ENCODE measurements at places on chromosomes 2 and 18.

GRCh38 chr18:31617031-31617717 lies 25.5 kb downstream of the TTR start:
- no peak for DNase-seq

DNA sequence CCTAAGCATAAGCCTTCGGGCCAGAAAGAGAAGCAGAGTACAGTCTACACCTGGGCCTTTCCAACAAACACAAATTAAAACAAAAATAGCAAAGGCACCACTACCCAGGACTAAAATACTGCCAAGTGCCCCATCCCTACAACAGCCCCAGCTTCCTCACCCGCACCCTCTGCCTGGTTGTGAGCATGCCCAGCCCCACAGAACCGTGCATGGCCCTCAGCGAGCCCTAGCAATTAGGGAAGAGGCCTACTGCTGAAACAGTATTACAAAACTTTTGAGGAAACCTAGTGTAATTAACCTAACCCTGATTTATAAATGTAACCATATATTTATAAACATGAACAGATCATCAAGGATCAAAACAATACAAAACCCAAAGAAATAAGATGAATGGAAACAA lies 44.2 kb downstream of the FARSB start:
- DNase-seq = no peak

GRCh38 chr2:141806090-141806489 lies 324.7 kb downstream of the LRP1B start:
- DNase-seq = no peak

DNA sequence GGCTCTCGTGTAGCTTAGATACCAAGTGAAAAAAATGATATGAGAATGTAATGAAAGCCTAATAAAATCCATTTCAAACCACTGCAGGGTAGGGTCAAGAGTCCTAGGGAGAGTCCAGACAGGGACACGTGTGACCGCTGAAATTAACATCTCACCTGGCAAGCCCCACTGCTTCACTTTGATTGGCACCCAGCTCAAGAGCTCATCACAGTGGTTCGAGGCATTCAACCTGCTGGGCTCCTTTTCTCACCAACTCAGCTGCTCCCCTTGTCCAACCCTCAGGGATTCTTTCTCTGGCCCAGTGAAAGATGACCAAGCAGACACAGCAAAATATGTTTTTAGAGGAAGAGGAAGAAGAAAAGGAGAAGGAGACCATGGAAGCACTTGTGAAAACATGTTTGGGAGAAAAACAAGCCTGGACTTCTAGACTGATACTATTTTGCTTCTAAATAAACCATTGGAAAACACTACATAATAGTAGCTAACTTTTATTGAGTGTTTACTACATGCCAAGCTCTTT lies 49.2 kb upstream of the CREB1 start:
- no peak for DNase-seq

GRCh38 chr2:119533560-119533959 lies 9.3 kb upstream of the SCTR start:
- DNase-seq = no peak

DNA sequence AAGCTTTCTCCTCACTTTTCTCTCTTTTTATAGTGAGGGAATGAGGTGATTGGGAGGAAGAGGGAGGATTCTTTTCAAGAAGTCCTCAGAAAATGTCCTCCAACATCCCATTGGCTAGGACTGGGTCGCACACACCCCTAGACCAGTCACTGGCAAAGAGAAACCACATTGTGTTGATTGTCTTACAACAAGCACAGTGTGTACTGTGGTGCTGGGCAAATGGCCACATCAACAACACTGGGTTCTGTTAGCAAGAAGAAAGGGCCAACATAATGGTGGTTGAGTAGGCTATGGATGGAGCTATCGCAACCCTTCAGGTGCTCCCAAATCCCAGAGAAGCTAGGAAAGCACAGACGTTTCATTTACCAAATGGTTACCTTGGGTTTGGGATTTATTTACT lies 18.7 kb upstream of the PTPN4 start:
- DNase-seq = no peak

- no peak for DNase-seq
Observed at GRCh38 chr2:200179151-200179550, 127.3 kb upstream of the SPATS2L start.

- DNase-seq = no peak
Observed at GRCh38 chr2:219416235-219416602, 2.0 kb upstream of the DES start.

- no peak for DNase-seq
Observed at GRCh38 chr2:67295851-67296250, 101.3 kb upstream of the ETAA1 start.

DNA sequence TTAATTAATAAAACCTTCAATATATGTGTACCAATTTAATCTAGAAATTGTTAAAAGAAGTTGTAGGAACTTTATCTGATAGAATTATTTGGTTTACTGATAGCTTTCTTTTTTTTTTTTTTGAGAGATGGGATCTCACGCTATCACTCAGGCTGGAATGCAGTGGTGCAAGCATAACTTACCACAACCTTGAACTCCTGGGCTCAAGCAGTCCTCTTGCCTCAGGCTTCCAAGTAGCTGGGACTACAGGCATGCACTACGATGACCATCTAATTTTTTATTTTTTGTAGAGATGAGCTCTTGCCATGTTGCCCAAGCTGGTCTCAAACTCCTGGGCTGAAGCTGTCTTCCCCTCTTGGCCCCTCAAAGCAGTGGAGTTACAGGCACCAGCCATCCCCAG lies 66.8 kb downstream of the CCDC138 start:
- no peak for DNase-seq

DNA sequence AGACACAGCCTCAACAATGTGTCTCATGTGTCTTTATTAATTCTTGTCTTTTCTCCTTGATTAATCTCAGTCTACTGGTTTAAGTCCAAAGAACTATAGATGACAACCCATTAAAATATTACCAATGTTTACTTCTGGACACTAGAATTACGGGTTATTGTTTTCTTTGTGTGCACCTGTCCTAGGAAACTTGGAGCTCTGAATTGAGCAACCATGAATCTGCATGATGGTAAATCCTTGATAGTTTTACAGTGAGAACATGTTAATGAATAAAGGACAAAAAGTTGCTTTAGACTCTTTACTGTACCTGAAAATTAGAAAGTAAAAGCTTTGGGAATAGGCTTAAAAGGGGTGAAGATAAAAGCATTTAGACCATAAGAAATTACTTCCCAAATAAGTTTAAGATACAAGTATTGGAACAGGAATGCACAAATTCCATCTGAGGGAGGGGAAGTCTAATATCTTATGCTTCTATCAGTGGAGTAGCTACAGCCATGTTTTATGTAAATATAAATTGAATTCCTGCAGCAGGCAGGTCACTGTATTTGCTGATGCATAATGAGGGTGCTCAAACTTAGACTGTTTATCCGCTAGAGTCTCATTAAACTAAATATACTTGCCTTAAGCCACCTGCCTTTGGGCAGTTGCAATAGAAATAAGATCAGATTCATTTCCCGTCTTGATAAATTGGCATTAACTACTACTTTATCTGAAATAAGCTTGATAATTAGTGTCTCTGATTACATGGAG lies 603.7 kb upstream of the GCFC2 start:
- no peak for DNase-seq

DNA sequence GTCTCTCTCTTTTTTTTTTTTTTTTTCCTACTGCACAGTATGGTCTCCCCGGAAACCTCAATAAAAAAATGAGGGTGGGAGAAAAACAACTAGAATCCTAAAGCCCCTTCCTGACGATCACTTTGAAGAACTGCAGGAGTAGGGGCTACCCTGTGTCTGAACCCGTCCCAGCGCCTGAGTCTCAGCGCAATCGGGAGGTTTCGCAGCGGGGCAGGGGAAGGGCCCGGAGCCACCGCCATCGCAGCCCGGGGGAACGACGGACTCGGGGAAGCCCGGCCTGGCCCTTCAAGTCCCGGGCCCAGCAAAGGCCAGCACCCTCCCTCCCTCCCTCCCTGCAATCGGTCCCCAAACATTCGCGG lies 411 bp downstream of the NARS1 start:
- DNase-seq = peak; percentile 10

DNA sequence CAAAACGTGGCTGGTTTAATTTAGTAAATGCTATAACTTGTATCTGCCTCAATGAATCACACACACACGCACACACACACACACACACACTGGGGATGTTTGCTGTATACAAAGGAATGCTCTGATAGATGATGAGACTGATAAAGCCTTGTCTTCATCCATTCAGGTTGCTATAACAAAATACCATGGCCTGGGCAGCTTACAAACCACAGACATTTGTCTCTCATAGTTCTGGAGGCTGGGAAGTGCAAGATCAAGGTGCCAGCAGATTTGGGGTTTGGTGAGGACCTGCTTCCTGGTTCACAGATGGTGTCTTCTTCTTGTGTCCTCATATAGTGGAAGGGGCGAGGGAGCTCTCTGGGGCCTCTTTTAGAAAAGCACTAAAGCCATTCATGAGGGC lies 149.5 kb upstream of the HDAC4 start:
- DNase-seq = no peak

- no peak for DNase-seq
Observed at GRCh38 chr2:201327678-201328077, 29.5 kb downstream of the FLACC1 start.

DNA sequence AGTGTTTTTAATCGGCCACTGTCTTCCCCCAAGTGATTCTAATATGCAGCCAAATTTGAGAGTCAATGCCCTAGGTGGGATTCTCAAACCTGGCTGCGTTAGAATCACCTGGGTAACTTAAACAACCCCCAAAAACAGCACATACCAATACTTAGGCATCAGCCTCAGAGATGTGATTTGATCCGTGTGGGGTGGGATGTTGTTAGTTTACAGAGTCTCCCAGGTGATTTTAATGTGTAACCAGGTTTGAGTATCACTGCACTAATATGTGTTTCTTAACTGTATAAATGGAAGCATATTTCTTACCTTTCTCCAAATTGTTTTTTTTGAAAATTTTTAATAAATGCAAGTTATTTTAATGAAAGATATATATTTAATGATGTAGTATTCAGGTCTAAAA lies 135.4 kb downstream of the PLCL1 start:
- DNase-seq = no peak

DNA sequence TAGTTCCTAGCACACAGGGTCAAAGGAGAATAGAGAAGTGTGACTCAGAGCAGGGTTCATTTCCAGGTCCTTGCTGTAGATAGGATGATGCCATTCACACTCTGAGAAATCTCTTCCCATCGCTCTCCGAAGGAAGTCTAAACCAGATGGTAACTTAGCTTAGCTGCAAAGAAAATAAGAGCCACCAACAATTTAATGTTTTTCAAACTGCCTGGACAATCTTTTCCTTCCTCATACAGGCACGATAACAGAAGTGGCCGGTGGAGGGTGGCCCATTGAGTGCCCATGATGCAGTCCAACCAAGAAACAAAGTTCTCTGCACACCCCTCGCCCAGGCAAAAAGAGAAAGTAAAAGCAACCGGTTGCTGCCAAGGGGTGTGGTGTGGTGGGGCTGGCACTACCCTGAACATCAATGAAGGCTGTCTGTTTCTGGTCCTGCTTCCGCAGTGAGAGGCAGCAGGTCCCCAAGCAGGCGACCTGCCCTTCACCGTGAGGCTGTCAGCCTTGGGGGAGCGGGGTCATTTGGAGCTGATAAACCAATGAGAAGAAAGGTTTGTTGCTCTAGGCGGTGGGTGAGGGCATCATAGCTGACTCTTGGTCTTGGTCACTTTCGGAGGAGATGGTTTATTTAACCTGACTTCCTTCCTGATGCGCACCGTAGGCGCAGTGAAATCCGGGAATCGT lies 105.6 kb upstream of the CD302 start:
- peak; percentile 26 for DNase-seq

DNA sequence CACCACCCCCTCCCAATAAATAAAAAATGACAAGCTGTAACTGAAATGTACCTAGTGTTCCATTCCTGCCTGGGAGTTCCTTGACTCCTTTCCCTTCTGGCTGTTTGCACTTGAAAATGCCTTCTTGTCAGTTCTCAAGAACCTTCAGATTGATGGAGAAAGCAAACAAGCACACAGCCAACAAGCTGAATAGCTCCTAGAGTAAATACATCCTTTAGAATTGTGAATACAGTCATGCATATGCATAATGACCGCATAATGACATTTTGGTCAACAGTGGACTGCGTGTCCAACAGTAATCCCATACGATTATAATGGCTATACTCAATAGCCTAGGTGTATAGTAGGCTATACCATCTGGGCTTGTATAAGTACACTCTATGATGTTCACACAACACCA lies 97.0 kb downstream of the LYPD6 start:
- no peak for DNase-seq

GRCh38 chr2:1446301-1446700 lies 33.0 kb downstream of the TPO start:
- DNase-seq = no peak

Measured in stimulated activated CD8-positive, alpha-beta memory T cell treated with anti-CD3 and anti-CD28 coated beads, Interleukin-15, amount 100 ng/mL, for 4 hours (primary cell).